ENCODE measurements at places on chromosomes 2 and 18.

GRCh38 chr2:110768591-110768990 lies 36.2 kb downstream of the ACOXL start:
- no peak for DNase-seq

GRCh38 chr18:79988451-79989194 lies at the start of gene TXNL4A:
TSS of gene TXNL4A (minus strand) at chr18:79988563. CDS start at chr18:79988392, 171 bp downstream.
- peak; percentile 43 for DNase-seq

DNA sequence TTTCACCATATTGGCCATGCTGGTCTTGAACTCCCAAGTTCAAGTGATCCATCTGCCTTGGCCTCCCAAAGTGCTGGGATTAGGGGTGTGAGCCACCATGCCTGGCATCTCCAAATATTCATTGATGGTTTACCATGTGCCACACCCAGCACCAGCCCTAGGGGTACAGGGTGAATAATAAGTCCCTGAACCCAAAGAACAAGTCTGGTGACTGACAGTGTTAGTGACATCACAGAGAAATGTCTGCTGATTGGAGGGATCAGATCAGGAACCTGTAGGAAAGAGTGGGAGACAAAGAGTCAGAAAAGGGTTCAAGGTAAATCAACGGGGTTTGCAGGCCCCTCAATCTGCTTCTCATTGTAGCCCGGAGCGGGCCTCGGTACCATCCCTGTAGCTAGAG lies 118.4 kb upstream of the NABP1 start:
- DNase-seq: no peak

GRCh38 chr2:106995556-106995955 lies 109.6 kb upstream of the ST6GAL2 start:
- no peak for DNase-seq

DNA sequence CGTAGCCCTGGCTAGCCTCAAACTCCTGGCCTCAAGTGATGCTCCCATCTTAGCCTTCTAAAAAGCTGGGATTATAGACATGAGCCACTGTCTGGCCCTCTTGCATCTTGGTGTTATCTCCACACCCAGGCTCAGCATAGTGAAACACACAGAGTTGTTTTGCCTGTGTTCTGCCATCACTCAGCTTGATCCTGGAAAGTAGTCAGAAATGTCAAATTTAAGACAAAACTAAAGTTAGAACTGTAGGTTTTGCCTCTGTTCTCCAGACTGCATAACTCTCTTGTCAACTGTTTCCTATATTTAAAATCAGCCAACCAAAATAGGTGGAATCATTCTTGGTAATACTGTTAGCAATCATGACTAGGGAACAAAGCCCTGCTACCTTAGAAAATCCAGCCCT lies 72.1 kb upstream of the GULP1 start:
- no peak for DNase-seq

- no peak for DNase-seq
These were observed 112.2 kb downstream of the ALPK2 start for GRCh38 chr18:58516514-58517285.

DNA sequence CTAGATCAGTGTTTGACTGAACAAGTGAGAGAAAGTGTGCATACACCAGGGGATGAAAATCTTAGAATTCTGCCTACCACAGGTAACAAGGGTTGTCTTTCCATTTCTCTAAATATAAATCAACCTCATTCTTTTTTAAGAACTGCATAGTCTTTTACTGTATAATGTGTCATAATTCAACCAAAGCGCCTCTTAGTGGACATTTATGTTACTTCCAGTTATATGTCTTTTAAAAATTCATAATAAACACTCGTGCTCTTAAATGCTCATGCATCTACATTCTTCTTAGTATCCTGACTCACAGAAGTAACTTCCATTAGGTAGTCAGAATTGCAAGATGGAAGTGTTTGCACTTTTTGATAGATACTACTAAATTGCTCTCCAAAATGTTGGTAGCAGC lies 76.2 kb downstream of the CHRNA1 start:
- DNase-seq: no peak

DNA sequence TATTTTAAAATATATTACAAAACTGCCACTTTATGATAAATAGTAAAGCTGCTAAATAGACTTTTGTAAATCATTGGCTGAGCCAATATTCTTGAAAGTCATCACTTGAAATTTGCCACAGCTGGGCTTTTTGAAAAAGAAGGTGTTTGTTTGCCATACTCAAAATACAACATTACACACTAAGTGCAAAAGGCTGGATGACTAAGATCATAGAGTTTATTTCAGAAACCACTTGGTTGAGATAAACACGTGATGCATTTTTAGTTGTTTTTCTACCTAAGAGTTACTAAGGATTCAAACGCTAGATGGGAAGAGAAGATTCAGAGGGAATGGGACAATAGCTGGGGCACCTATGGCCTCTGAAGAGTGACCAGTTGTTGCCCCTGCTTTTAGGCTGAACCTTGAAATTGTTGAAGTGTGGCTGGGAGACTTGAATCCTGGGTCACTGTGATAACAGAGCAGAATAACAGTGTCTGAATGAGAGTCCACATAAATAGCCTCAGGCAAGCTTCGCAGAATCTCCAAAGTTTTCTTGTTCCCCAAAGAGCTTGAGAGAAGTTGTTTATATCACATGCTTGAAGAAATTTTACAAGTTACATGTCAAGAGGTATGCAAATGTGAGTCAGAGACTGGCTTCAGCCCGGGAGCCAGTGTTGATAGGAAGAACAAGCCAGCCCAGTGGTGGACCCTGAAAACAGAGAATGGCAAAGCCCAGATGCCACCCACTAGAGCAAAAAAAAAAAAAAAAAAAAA lies 409.8 kb downstream of the GPD2 start:
- no peak for DNase-seq

- no peak for DNase-seq
These were observed 10.8 kb downstream of the DLGAP1 start for GRCh38 chr18:4444306-4444705.
